ENCODE measurements at places on chromosomes 6 and 20. TPM values are rescaled to one million over a fixed set of nuclear protein-coding genes. Genes with fewer than 3 reads are reported as not detected.

GRCh38 chr20:34876406-34877282, at the start of gene ACSS2:
Gene ACSS2 (plus strand): TSS chr20:34876612. CDS start chr20:34876646, 34 bp downstream.
- H3K36me3 ChIP-seq: no peaks in the 10 kb centered on the region
- H3K4me3 ChIP-seq: peak within 1 kb of the TSS; percentile 77
- peak within 1 kb of the TSS; percentile 56 for H3K27ac ChIP-seq
- peaks cover 37% of the 10 kb centered on the region for H3K4me1 ChIP-seq
- no peaks in the 10 kb centered on the region for H3K27me3 ChIP-seq

- no peak for DNase-seq
- no peaks in the 10 kb centered on the region for H3K4me1 ChIP-seq
- H3K36me3 ChIP-seq: no peaks in the 10 kb centered on the region
- peaks cover 6% of the 10 kb centered on the region for H3K27me3 ChIP-seq
- H3K4me3 ChIP-seq: no peak overlapping the region
- no peak overlapping the region for H3K27ac ChIP-seq
These were observed 112.0 kb upstream of the PDE10A start for GRCh38 chr6:165774903-165775601.

- H3K36me3 ChIP-seq: no peaks in the 10 kb centered on the region
- no peak overlapping the region for H3K27ac ChIP-seq
- no peak for DNase-seq
- no peak overlapping the region for H3K4me3 ChIP-seq
- no peaks in the 10 kb centered on the region for H3K4me1 ChIP-seq
These were observed 39.8 kb upstream of the NAA20 start for GRCh38 chr20:19977373-19977770.

Gene STXBP5
- 32.4 TPM for total RNA-seq

Gene DOP1A
- total RNA-seq: 21.7 TPM

Gene CRIP3
- total RNA-seq: 3.8 TPM

Gene F13A1
- 21.1 TPM for total RNA-seq

All from CD4-positive, CD25-positive, alpha-beta regulatory T cell (primary cell).